ENCODE measurements at places on chromosomes 16 and 17.
A peak's percentile ranks its signal among the peaks of the same experiment; 100 is the strongest.

DNA sequence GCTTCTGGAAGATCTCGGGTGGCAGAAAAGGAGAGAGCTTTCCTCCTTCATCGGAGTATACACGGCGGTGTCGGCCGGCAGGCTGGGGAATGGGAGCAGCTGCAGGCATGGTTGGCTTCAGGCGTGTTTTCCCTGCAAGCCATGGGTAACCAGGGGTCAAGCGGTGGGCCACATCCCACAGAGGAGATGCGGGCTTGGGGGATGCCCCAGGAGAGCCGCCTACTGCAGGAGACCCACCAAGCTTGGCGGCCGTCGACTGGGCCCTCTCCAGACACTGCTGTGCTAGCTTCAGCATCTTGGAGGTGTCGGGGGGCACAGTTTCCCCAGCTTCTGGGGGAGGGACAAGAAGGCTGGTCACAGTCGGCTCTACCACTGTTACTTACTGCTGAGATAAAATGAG lies 4.2 kb downstream of the VPS9D1 start:
- no peak for DNase-seq

GRCh38 chr16:87133966-87134627 lies 183.1 kb downstream of the C16orf95 start:
- DNase-seq, result no peak

GRCh38 chr17:59416184-59416583 lies 84.7 kb downstream of the YPEL2 start:
- DNase-seq, result no peak

DNA sequence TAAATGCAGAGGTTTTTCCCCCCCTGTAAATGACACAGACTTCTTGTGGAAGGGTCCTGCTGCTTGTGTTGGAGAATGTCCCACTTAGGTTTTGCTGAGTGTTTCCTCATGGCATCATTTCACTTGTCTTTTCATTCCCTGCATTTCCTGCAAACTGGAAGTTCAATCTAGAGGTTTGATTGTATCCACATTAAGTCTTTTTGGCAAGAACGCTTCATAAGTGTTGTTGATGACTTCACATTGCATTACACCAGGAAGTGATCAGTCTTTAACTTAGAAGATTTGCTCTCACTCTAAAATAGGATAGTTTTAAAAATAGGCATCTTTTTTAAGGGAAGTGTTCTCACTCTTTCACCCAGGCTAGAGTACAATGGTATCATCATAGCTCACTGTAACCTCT lies 67.2 kb downstream of the RPTOR start:
- no peak for DNase-seq

DNA sequence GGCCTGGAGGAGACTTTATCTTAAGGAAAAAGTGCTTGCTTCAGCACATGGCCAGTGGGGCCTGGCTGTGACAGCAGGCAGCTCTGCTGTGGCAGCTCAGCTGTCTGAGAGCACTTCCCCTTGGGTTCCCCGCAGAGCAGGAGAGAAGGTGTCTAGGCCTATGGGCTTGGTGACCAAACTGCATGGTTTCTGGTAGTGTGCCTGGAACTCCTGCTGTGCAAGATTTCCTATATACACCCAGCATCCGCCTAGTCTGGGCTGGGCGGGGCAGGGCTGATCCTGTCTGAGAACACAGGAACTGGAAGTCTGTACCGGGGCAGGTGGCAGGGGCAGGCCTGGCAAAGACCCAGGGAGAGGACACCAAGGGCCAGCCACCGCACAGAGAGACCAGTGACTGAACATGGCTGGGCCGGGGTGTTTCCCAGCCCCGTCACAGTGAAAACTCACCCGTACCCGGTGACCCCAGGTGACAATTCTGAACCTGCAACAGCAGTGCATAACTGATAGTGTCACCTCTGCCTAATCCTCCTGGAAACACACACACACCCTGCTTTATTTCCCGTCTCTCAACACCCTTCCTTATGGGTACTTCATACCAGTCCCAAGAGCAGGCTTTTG lies 39.3 kb downstream of the CHD9 start:
- DNase-seq, result no peak

DNA sequence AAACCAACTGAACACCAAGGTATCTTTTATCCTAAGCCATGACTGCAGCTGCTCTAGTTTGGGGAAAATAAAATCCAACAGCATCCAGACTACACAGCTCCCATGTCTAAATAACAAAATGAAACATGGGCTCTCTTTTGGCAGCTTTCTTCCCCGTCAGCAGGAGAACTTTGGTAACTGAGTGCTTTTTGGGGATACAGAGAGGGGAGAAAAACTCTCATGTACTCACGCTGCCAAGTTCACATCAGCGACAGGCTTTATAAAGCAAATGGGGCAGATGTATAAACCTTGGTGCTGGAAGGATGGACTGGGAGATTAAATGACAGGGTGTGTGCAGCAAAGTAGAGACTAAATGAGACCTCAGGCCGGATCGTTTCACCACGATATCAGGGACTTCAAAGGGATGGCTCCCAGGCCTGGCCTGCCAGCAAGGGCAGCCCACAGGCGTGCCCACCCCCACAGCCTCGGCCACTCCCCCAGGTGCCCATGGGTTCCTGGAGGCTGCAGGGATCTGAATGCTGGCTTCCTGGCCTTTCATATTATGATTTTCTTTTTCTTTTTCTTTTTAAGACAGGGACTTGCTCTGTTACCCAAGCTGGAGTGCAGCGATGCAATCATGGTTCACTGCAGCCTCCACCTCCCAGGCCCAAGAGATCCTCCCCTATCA lies 174.6 kb downstream of the ZNF423 start:
- DNase-seq, result no peak

DNA sequence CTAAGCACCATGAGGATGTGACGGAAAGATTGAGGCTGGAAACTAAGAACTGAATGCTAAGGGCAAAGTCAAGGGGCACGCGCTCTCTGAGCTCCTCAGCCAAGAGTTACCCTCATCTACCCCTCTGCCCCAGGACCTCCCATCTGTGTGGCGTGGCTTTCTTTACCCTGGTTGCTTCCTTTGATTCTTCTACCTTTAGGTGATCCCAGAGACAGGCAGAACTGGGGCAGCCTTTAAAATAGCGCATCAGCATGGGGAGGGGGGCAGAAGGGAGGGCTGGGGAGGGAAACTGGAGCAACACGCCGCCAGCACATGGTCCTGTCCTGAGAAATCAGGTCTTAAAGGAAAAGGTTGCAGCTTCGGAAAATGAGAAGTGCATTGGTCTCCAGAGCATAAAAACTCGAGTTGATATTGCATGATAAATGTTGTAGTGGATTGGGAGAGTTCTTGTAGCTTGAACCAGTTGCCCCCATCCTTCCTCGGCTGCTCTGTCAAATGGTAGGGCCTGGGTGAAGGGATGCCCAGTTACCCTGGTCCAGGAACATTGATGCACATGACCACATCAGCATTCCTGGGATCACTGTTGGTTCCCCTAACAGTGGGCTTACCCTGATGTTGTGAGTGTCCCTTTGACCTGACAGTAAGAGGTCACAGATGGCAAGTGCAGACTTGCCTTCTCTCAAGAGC lies 29.7 kb downstream of the LDHD start:
- no peak for DNase-seq

- no peak for DNase-seq
Observed at GRCh38 chr16:88058136-88058535, 106.9 kb downstream of the BANP start.

GRCh38 chr16:86505185-86505898 lies 5.0 kb upstream of the FOXF1 start:
- peak; percentile 35 for DNase-seq

GRCh38 chr16:86297866-86298757 lies 212.2 kb upstream of the FOXF1 start:
- DNase-seq, result peak; percentile 46

GRCh38 chr17:81039854-81040758 lies 5.2 kb downstream of the BAIAP2 start:
- peak; percentile 76 for DNase-seq

GRCh38 chr16:67663877-67664222 lies 2.7 kb downstream of the ENKD1 start:
- DNase-seq, result no peak

DNA sequence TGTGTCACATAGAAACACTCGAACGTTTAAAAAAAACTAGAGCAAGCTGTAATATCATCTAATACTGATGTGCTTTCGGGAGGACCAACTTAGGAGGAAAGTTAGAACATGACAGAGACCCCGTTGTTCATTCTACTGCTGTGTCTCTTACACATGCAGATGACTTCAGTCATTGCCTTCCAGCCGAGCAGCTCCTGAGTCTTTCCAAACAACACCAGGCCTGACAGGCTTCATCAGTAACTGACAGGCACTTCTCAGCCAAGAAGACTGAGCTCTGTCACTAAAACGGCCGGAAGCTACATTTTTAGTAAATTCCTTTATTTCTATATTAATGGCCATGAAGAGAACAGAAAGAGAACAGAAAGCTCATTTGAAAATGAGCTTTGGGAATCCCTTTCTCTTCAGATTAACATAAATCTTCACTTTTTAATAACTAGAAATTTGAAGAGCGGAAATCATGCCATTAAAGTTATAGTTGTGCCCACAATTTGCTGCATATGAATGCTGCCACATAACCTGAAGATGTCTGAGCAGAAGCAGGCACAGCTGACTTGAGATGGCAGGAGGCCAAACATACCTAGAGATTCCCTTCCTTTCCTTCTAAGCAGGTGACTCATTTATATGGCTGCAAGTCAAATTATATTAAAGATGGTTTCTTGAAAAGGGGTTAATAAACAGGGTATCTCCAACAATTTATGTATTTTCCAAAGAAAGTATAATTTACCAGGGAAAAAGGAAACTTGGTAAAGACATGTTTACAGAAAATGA lies 148.9 kb downstream of the ITFG1 start:
- DNase-seq, result no peak
